Stimulated activated CD8-positive, alpha-beta memory T cell treated with anti-CD3 and anti-CD28 coated beads, Interleukin-12 subunit alpha, Interleukin-12 subunit beta, amount 100 ng/mL, for 4 hours (primary cell): ENCODE measurements at places on chromosomes 5 and 9.

DNA sequence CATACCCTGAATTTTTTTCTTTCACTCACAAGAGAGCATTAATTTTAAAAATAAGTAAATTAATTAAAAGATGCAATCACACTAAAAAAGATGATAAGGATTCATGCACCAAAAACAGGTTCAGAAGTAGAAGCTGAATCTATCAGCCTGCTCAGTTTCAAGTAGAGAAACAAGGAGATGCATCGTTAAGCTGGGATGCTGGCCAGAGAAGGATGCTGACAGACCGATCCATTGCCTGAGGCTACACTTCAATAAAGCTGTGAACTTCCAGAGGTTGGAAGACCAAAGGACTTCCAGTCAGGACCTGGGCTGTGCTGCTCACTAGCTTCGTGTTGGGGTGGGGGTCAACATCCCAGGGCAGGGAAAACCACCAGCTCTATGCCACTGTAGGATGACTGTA is 457.7 kb downstream of the EFNA5 start:
- no peak for DNase-seq

DNA sequence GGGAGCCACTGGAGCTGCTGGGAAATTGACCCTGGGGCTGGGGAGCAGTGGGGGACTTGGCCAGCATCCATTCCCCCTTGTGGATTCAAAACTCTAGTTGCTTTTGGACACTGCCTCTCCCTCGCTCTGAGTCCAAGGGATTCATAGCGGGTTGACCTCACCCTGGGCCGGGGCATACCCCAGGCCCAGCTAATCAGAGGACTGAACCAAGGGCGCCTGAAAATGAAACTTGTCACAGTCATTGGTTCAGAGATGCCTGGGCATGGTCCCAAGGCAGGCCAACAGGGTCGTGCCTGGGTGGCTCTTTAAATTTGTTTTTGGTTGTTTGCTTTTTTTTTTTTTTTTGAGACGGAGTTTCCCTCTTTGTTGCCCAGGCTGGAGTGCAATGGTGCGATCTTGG is 22.6 kb downstream of the STK10 start:
- no peak for DNase-seq

DNA sequence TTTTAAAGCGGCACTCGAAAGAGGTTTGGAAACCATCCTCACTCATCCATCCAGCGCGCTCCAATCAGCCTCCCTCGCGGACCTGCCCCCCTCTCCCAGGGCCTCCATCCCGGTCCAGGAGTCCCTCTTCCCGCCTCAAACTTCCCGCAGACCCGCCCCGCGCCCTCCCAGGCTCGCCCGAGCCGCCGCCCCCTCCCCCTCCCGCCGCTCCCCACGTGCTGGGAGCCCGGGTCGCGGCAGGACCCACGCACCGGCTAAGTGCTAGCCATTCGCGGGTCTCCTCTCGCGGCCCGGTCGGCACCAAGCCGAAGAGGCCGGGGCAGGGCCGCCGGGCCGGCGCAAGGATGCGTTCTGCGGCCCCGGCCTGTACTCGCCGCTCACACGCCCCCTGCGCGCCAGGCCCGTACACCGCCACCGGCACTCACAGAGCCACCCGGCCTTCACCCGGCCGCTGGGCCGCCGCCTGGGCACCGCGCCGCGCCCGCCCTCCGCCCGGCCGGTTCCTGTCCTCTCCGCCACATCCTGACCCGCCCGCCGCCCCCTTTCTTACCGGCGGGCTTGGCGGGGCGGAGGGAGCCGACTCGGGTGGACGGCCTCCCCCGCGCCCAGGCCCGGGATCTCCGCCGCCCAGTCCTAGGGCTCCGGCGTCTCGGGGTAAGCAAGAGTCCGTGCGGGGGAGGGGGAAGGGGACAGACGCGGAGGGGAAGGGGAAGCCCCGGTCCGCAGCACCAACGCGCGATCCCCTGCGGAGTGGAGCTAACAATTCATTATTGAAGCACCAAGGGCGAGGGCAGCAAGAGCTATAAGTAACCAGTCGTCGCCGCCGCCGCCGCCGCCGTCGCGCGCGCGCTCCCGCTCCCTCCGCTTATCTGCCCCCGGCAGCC is 576 bp downstream of the CHD1 start:
- DNase-seq: peak; percentile 44

GRCh38 chr5:78411586-78411985 is 51.2 kb downstream of the SCAMP1 start:
- DNase-seq: no peak

DNA sequence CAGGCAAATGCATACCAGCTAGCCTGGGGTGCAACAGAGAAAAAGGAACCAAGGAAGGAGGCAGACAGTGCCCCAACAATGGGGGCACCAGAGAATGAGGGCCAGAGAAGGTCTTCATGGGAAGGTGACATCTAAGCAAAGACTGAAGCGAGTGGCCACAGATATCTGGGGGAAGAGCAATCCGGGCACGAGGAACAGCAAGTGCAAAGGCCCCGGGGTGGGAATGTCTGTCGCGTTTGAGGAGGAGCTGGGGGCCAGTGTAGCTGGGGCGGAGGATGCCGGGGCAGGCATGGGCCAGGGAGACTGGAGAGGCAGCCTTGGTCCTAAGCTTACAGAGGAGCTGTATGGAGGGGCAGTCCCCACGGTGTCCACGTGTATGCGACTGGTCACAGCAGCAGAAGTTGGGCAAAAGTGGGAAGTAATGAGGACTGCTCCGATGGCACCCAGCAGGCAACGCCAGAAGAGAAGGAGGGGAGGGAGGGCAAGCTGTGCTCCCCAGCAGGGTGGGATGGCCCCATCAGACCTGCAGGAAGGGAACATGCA is 19.1 kb downstream of the EEIG1 start:
- DNase-seq: no peak

- no peak for DNase-seq
These were observed 222.1 kb downstream of the HSPA4 start for GRCh38 chr5:133273661-133274596.

GRCh38 chr5:35304291-35304690 is 74.0 kb upstream of the PRLR start:
- DNase-seq: no peak

GRCh38 chr5:112186401-112186990 is 232.6 kb downstream of the EPB41L4A start:
- no peak for DNase-seq

- no peak for DNase-seq
These were observed 958 bp downstream of the CD180 start for GRCh38 chr5:67195406-67196275.

GRCh38 chr5:57839025-57839424 is 356.4 kb upstream of the ACTBL2 start:
- no peak for DNase-seq

GRCh38 chr9:130215341-130216119 is 43.3 kb downstream of the NCS1 start:
- DNase-seq: no peak

- no peak for DNase-seq
These were observed 6.2 kb upstream of the CKS2 start for GRCh38 chr9:89304834-89305188.
